AG04449 (cell line): ENCODE measurements at places on chromosomes 6 and 20.

DNA sequence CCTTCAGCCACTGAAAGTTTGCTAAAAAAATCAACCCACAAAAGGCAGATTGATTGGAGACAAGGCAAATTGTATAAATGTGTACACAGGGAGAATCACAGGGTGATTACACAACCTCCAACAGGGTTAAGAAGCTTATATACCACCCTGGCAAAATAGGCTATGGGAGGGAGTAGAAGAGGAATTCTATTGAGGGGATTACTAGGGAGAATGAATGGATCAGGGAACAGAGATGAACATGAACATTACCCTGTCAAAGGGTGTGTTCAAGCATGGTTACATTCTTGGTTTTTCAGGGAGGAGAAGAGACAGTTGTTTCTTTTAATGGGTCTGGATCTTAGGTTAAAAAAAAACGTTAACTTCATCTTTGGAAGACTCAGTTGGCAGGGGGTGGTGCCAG lies 5.1 kb upstream of the MRS2 start:
- no peak for DNase-seq

DNA sequence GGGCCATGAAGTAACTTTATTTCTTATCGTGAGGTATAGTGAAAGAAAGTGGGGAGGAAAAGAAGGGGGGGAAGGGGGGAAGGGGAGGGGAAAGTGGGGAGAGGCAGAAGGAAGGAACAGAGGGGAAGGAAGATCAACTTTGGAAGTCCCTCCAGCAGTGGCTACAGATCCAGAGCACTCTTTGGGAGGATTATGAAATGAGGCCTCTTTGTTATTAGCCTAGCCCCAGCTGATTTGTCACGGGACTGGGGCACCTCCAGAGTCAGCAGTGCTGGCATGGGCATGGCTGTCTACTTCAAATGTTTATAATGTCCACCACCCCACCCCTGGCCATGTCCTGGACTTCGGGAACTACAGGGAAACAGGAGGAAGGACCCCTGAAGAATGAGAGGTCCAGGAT lies 7.6 kb downstream of the MOCS1 start:
- no peak for DNase-seq

DNA sequence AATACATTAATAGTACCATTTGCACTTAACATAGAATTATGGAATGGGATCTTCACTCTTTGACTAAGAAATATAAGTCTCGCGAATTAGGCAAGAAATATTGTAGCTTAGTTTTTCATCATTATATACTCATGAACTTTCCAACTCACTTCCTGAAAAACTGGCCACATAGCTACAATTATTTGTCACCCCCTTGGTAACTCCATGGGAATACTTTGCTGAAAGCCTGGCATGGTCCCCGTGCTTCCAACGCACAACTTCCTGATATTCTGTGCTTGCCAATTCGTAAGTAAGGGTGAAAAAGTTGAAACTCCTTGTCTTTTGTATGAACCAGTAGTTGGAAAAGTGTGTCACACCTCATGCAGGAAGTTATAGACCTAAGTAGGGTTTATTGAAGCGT lies 23.7 kb upstream of the HLA-DQA1 start:
- DNase-seq, result no peak

DNA sequence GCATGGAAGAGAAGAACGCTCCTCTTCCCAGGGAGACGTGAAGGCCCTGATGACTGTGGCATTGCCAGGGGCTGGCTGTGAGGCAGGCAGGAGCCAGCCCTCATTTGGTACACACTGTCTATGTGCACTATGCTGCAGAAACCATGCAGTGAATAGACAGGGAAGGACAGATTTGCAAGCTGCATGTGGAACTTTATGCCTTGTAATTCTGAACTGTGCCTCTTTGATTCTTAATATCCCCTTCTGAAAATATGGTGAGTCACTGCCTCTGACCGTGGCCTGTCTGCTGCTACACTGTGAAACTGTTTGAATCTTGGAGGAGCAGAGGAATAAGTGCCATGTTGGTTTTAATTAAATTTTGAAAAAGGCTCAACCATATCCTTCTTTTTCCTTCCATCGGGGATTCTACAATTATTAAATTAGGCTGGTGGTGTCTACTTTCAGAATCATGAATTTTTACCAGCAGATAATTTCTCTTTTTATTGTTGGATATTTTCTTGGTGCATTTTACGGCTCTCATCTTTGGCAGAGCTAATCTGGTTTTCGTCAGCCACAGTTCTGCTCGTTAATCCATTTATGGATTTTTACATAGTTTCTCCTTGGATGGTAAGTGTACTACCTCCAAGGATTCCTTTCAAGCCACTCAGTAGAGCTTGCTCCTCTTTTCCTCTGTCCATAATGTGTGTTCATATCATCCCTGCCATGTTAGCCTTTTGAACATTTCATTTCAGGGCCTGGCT lies 301.0 kb upstream of the SLC35B3 start:
- no peak for DNase-seq

- no peak for DNase-seq
Measured at GRCh38 chr6:154429711-154430110, 73.1 kb upstream of the IPCEF1 start.
